HT-29 (cell line): ENCODE measurements at places on chromosomes 5 and 9. TPM values are rescaled to one million over a fixed set of nuclear protein-coding genes. Genes with fewer than 3 reads are reported as not detected.

DNA sequence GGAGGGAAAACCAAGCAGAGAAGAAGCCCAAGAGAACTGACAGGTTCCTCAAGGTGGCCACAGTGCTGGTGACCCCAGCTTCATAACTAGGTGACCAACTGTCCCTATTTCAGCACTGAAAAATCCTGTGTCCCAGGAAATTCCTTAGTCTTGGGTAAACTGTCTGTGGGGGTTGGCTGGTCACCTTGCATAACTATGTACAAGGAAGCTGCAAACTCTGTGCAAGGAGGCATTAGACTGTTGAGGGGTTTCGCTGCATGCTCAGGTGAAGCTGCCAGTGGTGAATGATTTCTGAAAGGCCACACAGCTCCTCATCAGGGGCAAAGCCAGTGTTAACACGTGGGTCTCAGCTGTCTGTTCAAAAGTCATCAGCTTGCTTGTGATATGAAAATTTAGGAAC, 36.9 kb downstream of the PCSK5 start:
- DNase-seq: no peak

GRCh38 chr5:14685757-14686156, 21.2 kb downstream of the OTULIN start:
- DNase-seq: peak; percentile 70

GRCh38 chr9:130501639-130502038, 56.9 kb downstream of the ASS1 start:
- no peak for DNase-seq

The DAB2 gene
- 2.3 and 3.4 TPM in 2 replicates for total RNA-seq

DNA sequence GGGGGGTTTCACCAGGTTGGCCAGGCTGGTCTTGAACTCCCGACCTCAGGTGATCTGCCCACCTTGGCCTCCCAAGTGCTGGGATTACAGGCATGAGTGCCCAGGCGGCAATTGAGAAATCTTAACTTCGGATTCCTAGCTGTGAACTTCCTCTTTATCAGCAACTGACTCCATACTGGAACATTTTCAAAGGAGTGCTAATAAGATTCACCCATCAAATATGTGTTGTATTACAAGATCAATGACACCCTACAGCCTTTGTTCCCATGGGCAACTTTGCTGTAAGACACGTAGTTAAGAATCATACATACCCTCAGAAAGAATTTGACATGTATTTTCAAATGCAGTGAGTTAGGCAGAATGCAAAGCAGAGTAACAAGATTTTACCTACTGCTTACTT, 23.1 kb upstream of the ACOT12 start:
- no peak for DNase-seq

- DNase-seq: peak; percentile 69
These were observed 45.1 kb downstream of the SMIM23 start for GRCh38 chr5:171830686-171831085.

The OR1K1 gene
- total RNA-seq: not detected in 2 replicates

DNA sequence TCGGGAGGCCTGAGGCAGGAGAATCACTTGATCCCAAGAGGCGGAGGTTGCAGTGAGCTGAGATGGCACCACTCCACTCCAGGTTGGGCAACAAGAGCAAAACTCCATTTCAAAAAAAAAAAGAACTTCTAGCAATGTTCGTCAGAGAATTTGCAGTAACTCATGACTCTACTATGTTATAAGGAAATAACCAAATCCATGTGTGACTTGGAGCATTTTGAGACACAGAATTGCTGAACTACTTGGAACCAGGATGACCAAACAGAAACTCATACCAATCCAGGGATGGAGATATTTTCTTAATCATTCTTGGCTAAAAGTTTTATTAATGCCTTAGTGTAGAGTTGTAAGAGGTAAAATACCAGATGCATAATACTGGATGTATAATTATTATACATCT, 99.9 kb upstream of the BNC2 start:
- no peak for DNase-seq

GRCh38 chr9:137460363-137461315, 1.5 kb upstream of the NSMF start:
- no peak for DNase-seq

The PPP3R2 gene
- not detected in 2 replicates for total RNA-seq

- DNase-seq: peak; percentile 86
These were observed 168.5 kb downstream of the AUH start for GRCh38 chr9:91193087-91193657.

The SLIT3 gene
- total RNA-seq: not detected in 2 replicates

DNA sequence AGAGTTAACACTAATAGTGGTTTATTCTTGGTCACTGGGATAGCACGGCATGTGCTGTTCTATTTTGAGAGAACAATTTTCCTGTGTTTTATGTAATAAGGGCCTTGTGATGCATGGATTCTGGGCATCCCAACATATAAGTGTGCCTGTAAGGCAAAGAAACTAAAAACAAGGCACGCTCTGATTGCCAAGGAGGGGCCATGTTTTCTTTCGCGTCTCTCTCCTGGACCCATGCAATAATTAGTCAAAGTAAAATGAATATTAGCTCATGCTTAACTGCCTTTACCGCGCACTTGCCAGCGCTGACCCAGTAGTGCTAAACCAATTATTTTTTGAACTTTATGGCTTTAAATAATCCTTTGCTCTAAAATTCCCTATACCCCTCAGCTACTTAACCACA, 140.9 kb downstream of the PSAT1 start:
- no peak for DNase-seq
